Astrocyte (in vitro differentiated cells and primary cell): ENCODE measurements at places on chromosomes 7 and 10. TPM values are rescaled to one million over a fixed set of nuclear protein-coding genes. Genes with fewer than 3 reads are reported as not detected.
A peak's percentile ranks its signal among the peaks of the same experiment; 100 is the strongest.

IDI2 gene
- not detected in 2 replicates for total RNA-seq

RADIL gene
- total RNA-seq, result 0.22 and 0.86 TPM in 2 replicates

TMED4 gene
- total RNA-seq, result 68.7 and 69.2 TPM in 2 replicates

FAM25A gene
- total RNA-seq, result not detected in 2 replicates

DNA sequence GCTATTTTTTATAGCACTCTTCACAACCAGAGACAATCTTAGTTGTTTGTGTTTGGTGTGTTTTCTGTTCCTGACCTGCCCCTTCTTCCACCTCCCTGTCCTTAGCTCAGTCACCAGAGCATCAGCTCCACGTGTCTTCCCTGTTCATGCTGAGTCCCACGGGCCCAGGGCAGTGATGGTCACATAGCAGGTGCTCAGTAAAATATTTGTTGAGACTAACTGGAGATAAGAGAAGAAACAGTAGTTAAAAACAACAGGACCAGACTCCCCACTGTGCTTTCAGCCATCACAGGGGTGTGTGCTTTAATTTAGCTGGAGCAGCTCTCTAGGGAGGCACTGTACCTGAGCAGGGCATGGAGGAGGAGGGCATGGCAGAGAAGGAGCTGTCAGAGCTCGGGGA, 307.3 kb upstream of the ZNF32 start:
- no peaks in the 10 kb centered on the region for H3K27me3 ChIP-seq
- no peaks in the 10 kb centered on the region for H3K4me1 ChIP-seq
- H3K4me3 ChIP-seq, result no peak overlapping the region
- no peaks in the 10 kb centered on the region for H3K36me3 ChIP-seq
- no peak for DNase-seq
- H3K27ac ChIP-seq, result no peak overlapping the region

DNA sequence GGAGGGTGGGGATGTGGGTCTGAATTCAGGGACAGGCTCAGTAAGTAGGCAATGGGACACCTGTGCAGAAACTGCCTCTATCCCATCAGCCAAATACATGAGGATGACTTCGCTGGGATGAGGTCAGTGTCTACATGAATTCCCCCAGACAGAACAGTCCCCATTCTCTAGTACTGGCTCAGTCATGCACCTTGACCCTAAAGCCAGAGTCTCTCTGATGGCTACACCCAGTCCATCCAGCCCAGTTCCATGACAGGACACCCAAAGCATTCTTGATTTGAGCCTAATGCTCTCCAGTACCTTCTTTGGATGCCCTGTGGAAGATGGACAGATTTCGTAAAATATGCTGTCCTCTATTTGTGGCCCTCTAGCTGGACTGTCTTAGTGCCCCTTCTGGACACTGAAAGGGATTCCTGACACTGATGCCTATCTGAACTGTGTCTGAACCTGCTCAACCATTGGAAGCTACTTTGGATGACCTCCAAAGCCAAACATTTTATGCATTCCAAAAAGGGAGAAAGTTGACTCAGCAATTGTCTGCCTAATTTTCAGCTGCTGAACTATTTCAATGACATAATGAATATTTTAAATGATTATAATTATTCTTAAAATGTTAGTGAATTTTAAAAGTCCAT, 14.6 kb downstream of the SFRP4 start:
- no peak overlapping the region for H3K4me3 ChIP-seq
- H3K4me1 ChIP-seq, result peaks cover 16% of the 10 kb centered on the region
- no peaks in the 10 kb centered on the region for H3K27me3 ChIP-seq

- H3K27me3 ChIP-seq, result no peaks in the 10 kb centered on the region
- H3K4me3 ChIP-seq, result peak within 1 kb of the TSS; percentile 46
- peaks cover 18% of the 10 kb centered on the region for H3K4me1 ChIP-seq
- H3K36me3 ChIP-seq, result peaks cover 3% of the 10 kb centered on the region
- H3K27ac ChIP-seq, result peak within 1 kb of the TSS; percentile 14
These were observed at the start of gene GRB10 for GRCh38 chr7:50782375-50783208. GRB10 (minus strand) TSS chr7:50782896; CDS start chr7:50732322, 50,574 bp downstream.

GRCh38 chr10:47040041-47040491, 128.8 kb downstream of the PTPN20 start:
- no peak for DNase-seq
- peaks cover 3% of the 10 kb centered on the region for H3K27me3 ChIP-seq
